ENCODE measurements at places on chromosomes 7 and 10.

- no peak for DNase-seq
These were observed 4.3 kb upstream of the KCNMA1 start for GRCh38 chr10:77641788-77642397.

DNA sequence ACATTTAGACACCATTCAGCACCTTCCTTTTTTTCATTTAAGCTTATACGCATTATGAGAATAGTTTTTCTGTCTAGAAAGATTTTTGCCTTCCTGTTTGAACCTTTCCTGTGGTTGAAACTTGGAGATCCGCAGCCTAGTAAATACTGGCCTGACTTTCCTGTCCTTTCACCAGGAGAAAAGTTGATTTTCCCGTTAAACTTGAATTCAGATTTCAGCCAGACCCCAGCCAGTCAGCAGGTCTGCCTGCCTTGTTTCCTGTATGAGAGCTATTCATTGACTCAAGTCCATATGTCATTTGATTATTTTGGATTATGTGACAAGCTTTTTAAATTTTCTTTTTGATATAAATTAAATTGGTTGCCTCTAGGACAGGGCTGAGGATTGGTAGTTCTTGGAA lies 71.5 kb downstream of the EVX1 start:
- DNase-seq: no peak

- no peak for DNase-seq
These were observed 294.5 kb upstream of the NFE2L3 start for GRCh38 chr7:25857376-25858067.

DNA sequence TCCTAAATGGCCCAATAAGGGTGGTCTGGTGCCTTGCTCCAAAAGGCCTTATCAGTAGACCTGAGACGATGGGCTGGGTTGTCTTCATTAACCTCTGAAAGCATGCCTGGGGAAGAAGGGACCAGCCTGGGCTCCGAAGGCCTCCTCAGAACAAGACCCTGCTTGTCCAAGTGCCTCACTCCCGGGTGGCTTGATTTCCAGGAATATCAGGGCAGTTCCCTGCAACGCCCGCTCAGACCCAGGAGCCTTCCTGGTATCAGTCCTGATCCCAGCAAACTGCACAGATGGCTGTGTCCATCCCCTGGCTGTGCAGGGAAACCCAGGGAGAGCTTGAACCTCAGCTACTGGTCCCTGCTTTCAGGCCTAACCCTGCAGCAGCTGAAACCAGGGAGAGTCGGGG lies 49.9 kb upstream of the CUX1 start:
- no peak for DNase-seq

DNA sequence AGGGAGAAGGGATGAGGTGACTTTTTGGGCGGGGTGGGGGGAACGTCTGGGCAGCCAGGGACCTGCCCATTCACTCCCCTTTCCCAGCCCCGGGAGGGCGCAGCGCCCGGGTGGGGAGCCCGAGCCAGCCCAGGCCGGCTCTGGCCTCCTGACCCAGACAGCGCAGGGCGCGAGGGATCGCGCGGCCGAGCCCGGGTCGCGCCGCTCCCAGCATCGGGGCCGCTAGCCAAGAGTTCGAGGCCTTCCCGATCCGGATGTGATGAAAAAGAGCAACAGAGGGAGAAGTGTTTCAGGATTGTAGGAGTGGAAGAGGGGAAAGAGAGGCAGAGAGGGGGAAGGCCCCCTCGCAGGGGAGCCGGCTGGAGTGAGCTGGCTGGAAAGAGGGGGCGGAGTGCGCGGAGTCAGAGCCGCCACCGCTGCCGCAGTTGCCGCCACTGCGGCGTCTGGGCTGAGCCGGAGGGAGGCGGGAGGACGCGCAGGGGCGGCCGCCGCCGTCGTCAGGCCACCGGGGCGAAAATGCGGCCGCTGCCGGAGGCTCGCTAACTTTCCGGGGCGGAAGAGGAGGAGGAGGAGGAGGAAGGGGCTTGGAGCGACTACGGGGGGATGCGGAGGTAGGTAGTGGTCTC lies at the start of gene MDFIC:
MDFIC (plus strand) TSS at position 69 of the 626 bp plus-strand sequence. CDS start 940 bp downstream, outside the sequence.
- DNase-seq: no peak

- DNase-seq: no peak
These were observed 31.1 kb upstream of the SLF2 start for GRCh38 chr10:100881556-100882213.
